Stimulated activated CD8-positive, alpha-beta memory T cell treated with anti-CD3 and anti-CD28 coated beads, Interleukin-4, amount 100 ng/mL, for 1 hour (primary cell): ENCODE measurements at places on chromosomes 16 and 17.

DNA sequence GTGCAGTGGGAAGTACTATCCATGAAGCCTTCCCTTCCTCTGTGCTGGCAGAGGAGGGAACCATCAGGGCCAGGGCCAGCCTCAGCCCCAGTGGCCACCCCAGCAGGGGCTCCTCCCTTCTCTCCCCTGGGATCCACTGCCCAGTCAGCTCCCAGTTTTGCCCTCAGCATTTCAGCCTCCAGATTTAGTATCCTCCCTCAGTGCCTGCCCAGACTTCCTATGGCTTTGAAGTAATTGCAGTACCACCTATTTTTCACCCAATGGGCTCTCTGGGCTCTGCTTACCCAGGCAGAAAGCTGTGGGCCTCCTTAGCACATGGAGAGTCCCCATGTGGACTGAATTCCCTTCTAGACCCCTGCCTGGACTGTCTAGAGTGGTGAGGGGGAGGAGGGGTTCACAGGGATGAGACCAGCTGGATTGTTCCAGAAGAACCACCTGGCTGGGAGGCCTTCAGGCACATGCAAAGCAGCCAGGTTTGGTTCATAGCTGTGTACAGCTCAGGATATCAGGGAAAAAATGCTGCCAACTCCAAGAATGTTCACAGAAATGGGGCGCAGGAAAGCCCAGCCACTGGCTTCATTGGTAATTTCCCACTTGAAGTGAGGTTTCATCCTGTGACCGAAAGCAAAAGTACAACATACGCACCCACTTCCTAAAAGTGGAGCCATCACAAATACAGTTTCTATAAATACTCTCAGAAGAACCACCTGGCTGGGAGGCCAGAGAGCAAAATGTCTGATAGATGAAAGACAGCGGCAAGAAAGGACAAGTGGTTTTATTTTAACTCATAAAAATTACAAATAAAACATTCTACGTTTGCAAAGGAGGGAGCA lies 15.2 kb upstream of the HERPUD1 start:
- no peak for DNase-seq

GRCh38 chr17:66461343-66461995 lies 159.1 kb downstream of the PRKCA start:
- no peak for DNase-seq

- no peak for DNase-seq
These were observed 9.8 kb downstream of the CBX4 start for GRCh38 chr17:79829457-79829856.

- no peak for DNase-seq
These were observed 53.4 kb downstream of the RGS9 start for GRCh38 chr17:65190467-65191097.

DNA sequence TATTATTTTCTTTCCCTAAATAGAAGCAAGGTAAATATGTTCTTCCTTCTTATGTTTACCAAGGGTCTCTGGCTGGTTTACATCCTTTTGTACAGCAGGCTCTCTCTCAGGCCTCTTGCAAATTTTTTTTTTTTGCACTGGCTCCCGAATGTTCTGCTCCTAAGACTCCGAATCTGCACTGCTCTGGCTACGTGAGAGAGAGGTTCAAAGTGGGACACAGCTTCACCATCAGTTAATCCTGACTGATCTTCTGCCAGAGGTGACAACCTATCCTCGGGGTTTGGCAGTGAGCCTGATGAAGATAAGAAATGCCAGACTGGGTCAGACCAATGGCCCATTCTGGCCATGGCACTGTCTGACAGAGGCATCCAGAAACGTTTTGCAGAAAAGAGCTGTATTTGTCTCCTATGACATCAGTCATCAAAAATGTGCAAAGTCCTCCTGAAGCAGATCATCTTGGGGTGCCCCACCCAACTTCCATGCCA lies 136.9 kb downstream of the GRIN2A start:
- no peak for DNase-seq

- DNase-seq: no peak
These were observed 30.2 kb downstream of the MSI2 start for GRCh38 chr17:57286399-57287105.

- no peak for DNase-seq
These were observed 9.7 kb upstream of the ZFP1 start for GRCh38 chr16:75138636-75139035.

- no peak for DNase-seq
These were observed 23.2 kb upstream of the FAM20A start for GRCh38 chr17:68624381-68624780.

DNA sequence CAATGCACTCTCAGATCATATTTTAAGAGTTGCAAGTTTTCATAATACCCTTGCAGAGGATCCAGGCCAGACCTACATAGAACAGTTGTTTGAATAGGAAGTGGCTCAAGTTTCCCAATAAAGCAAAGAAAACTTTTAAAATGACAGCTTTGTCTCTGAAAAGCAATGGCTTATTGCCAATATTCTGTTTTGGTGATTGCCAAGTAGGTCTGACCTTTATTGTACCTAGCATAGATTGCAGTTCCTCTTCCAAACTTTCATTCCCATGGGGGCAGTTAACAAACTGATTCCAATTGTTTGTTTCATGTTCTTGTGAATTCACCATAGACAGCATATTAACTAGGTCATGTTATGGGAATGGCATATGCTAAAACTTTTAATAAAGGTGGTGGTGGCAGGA lies 664.6 kb upstream of the CA10 start:
- no peak for DNase-seq

- no peak for DNase-seq
These were observed 1.6 kb downstream of the CMIP start for GRCh38 chr16:81445966-81446906.

DNA sequence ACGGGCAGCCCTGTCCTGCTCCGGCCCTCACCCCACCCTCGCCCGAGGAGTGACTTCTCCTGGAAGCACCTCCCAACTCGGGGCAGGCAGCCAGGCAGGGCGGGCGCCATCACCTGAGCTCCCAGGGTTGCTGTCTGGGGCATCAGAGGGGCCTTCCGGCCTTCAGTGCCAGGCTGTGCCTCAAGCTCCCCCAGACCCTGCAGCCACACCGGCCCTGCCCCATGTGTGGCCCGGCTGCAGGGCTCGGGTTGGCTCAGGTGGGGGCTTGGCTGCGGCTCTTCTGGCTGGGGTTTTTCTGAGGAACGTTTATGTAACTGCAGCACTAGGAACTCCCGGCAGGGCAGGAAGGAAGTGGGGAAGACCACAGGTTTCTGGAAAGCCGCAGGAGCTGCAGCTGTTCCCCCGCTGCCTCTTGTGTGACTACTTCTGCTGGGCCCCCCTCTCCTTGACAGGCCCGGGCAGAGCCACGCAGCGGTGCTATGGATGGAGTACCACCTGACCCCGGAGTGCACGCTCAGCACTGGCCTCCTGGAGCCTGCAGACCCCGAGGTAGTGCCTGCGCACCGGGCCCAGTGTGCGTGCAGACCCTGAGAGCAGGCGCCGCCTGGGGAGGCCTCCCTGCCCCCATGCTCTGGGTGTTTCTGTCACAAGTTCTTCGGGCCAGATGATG lies 45.6 kb downstream of the PRMT7 start:
- DNase-seq: peak; percentile 55

- DNase-seq: no peak
These were observed 23.7 kb downstream of the CDH1 start for GRCh38 chr16:68760671-68761275.

DNA sequence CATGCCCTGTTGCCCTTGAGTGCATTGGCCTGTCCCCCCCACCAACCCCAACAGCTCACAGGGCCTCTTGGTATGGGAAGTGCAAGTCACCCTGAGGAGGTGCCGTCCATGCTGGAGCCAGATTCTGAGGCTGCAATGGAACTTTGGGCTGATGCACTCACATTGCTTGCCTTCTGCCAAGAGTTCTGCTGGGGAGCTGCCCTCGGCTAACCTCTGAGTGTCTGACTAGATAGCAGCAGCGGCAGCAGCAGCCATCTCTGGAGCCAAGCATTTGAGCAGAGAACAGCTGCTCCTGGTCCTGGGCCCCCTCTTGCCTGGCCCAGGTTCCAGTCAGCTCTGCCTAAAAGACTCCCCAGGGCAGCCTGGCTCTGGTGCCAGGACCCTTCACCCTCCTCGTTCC lies 61.5 kb downstream of the GNAO1 start:
- DNase-seq: no peak

DNA sequence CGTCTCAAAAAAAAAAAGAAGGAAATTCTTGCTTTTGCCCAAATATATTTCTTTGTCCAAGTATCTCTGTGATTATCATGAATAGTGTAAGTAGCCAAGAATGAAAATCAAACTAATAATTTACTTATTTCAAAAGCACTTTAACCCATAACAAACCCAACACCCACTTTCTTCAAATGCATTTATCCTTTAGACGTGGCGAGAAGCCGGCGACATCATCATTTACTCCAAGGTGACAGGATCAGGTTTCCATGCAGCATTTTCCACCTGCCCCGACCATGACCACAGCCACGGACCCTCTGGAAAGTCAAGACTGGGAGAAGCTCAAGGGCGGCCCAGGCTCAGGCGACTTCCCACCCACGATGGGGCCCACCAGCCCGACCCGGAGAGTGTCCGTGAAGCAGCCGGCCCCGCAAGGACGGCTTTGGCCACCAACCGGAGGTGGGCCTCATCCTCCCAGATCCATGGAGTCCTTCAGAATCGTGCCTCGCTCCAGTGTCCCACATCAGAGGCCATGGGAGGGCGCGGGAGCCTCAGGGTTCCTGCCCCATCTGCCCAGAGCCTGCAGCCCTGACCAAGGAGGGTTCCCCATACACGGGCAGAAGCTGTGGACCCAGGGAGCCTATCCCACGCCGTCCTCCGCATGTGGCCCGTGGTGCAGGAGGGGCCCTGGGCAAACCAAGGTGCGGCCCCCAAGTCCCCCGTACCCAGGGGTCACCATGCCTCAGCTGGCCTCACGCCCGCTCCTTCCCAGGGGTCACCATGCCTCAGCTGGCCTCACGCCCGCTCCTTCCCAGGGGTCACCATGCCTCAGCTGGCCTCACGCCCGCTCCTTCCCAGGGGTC lies 18.7 kb downstream of the UTS2R start:
- no peak for DNase-seq

- no peak for DNase-seq
These were observed 2.4 kb downstream of the ZNF768 start for GRCh38 chr16:30523768-30524574.

- no peak for DNase-seq
These were observed 5.1 kb downstream of the STH start for GRCh38 chr17:46003907-46004748.

DNA sequence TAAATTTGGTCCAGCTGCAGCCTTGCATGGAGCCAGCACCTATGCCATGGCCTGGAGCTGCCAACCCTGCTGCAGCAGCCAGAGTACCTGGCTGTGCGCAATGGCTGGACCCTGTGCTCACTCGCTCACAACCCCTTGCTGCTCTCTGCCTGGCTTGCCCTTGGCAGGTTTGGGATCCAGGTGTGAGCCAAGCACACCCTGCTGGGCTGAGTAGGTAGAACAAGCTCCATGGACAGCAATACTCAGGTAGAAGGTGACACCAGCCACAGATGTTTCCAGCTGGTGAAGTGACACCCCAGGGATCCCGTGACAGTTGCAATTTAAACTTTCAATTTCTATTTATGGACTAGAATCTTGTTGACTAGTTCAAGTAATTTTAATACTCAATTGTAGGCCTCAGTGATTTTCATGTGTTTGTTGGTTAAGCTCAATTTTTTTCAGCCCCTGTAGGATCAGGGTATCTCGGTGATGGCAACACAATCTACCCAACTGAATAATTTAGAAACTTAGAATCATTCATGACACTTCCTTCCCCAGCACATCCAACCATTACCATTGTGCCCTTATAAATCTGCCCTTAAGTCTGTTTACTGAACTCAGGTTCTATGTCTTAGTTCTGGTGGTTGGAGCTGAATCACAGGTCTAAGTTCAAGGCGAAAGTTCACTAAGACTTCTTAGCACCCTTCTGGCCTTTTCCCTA lies 480.0 kb downstream of the PMP22 start:
- DNase-seq: no peak

GRCh38 chr16:9362050-9362449 lies 270.6 kb downstream of the HAPSTR1 start:
- no peak for DNase-seq

DNA sequence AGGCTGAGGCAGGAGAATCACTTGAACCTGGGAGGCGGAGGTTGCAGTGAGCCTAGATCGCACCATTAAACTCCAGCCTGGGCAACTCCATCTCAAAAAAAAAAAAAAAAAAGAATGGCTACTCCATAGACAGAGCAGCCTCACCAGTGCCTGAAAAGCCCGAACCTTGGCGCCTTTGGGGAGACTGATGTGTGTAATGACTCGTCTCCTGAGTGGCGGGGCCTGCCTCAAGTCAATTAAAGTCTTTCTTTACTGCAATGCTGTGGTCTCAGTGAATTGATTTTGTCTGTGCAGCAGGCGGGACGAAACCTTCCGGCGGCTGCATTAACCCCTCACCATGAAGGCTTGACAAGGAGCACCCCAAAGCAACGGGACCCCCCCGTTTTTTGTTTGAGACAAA lies 3.5 kb upstream of the UQCC4 start:
- no peak for DNase-seq

DNA sequence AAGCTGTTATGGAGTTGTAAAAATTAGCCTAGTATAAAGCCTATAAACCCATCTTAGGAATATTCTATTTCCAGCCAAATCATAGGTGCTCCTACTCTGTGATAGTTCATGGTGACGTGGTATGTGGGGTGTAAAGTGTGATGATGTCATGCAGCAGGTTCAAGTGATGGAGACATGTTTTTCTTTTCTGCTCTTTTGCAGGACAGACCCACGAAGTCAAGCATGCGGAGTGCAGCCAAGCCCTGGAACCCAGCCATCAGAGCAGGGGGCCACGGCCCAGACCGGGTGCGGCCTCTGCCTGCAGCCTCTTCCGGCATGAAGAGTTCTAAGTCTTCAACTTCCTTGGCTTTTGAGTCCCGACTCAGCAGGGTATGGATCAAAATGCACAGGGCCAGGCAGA lies 87.3 kb downstream of the SPECC1 start:
- no peak for DNase-seq

DNA sequence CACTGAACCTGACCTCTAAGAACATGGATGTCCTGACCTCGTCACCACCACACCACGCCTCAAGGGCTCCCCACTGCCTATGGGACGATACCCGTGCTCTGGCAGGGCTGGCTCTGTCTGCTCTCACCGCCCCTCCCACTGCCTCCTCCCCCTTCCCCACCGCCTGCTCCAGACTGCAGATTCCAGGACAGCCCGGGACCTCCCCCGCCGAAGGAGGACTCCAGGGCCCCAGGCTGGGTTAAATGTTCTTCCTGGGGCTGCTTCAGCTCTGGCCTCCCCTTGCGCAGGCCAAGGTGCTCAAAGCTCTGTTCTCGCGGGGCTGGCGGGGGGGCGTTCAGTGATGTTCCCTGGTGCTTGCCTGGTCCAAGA lies 3.1 kb downstream of the NPW start:
- no peak for DNase-seq

DNA sequence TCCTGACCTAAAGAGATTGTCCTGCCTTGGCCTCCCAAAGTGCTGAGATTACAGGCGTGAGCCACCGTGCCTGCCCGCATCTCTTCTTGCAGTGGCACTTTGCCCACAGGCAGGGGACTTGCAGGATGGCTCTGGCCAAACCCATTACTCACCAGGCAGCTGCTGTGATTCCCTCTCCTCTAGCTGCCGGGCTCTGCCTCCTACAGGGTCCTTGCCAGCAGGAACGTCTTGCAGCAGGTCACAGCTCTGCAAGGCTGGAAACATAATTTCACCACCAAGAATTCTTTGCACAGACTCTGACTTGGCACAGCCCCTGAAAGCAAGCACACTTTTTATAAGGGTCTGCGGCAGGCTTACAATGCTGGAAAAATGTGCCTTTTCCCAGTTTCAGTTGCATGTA lies 20.3 kb downstream of the COX4I1 start:
- no peak for DNase-seq
